ENCODE measurements at places on chromosomes 7 and 10.

GRCh38 chr7:146889806-146890555 lies 773.4 kb downstream of the CNTNAP2 start:
- DNase-seq = no peak

- no peak for DNase-seq
Measured at GRCh38 chr7:127793582-127793981, 141.6 kb downstream of the SND1 start.

DNA sequence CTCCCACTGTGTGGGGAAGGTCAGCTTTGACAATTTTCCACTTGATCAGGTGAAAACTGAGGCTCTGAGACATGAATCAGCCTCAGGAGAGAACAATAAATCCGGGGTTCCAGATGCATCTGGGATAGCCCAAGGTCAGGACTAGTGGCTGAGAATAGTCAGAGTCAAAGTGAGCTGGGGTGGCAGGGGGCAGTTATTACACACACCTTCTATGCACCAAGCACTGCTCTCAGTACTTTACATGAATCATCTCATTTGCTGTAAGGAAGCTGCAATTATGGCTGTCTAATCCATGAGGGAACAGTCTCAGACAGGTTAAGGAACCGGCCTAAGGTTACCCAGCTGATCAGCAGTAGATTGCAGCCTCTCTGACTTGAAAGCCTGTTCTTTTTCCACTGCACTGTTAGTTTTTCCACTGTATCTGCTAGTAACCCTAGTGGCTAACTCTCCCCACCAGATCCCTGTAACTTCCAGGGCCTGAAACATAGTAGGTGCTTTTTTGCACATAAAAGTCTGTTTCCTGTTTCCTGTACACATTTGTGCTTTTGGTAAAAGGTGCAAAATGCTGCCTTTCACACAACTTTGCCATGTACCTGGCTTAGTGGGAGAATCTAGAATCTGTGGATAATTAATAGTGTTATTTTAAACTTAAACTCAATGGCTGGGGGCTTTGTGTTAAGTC lies 125.9 kb downstream of the EMX2 start:
- no peak for DNase-seq

GRCh38 chr10:8513155-8514147 lies 459.0 kb downstream of the GATA3 start:
- DNase-seq = no peak

GRCh38 chr10:44891721-44892120 lies 19.4 kb upstream of the TMEM72 start:
- DNase-seq = no peak

All from CD4-positive, alpha-beta T cell treated with Interleukin-17A for 4 hours (primary cell).